ENCODE measurements at places on chromosomes 11 and 22. TPM values are rescaled to one million over a fixed set of nuclear protein-coding genes. Genes with fewer than 3 reads are reported as not detected.
A peak's percentile ranks its signal among the peaks of the same experiment; 100 is the strongest.

GRCh38 chr11:65188486-65188885, 6.8 kb downstream of the CAPN1 start:
- DNase-seq, result no peak

Gene GLB1L3
- total RNA-seq, result not detected

GRCh38 chr11:13277768-13278608, at the start of gene BMAL1:
BMAL1 (plus strand) TSS chr11:13277790; CDS start chr11:13354309, 76,519 bp downstream.
- DNase-seq, result peak; percentile 29

- no peak for DNase-seq
Measured at GRCh38 chr11:17571431-17572358, 24.6 kb downstream of the OTOG start.

DNA sequence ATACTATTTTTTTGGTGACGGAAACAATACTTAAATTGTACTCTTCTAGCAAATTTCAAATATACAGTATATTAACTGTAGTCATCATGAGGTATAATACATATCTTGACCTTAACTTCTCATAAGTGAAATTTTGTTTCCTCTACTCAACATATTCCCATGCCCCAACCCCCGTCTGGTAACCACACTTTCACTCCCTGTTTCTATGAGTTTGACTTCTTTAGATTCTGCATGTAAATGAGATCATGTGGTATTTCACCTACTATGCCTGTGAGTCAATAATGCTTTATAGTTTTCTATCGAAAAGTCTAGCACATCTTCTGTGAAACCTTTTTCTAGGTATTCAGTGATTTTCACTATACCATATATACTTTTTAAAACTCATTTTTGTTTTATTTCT, 663.2 kb downstream of the CNTN5 start:
- no peak for DNase-seq

DNA sequence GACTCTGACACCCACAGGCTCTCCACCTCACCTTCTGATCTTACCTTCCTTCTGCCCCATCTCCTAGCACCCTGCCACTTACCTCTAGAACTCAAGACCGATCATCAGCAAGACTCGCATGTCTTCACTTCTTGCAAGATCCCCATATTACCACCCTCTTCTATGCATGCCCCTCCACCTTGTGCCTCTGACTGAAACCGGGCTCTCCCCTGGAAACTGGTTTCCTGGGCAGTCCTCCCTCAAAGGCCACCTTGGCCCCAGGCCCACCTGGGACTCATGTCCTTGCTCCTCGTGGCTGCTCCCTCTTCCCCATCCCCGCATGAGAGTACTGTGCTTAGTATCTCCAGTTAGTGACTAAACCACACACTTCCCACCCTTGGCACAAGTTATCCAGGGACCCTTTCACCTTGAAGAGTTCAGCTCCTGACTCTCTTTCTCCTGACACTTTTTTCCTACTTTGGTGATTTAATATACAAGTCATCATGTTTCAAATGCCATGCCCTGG, 136.7 kb downstream of the SPATA19 start:
- DNase-seq, result no peak

DNA sequence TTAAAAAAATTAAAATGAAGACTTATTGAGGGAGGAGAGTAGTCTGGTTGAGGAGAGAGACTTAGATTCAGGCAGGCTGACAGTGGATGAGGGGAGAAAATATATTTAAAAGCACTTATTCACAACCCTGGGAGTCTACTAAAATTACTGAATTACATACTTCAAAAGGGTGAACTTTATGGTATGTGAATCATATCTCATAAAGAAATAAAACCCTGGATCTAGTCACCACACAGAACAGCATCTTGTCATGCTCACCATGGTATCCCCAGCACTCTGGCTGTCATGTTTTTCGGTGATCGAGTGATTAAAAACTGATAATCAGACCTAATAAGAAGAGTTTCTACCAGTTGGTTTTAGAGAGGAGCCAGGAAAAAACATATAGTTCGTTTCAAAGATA, 11.0 kb downstream of the TEAD1 start:
- no peak for DNase-seq

DNA sequence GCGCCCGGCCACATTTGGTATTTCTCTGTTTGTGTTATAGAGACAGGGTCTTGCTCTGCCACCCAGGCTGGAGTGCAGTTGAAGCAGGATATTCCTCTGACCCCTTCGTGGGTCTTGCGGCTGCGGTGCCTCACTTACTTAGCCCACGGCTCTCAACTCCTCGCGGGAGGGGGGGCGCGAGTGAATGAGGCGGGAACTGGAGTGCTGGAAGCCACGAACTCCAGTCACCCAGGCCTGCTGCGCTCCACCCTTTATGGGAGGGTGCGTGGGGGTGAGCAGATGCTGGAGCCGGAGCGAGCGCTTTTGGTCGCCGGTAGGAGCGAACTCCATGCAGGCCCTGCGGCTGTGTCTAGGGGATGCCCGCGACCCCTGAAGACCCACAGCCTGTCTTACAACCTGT, 1.8 kb downstream of the C11orf54 start:
- no peak for DNase-seq

Gene SLC22A6
- not detected for total RNA-seq

DNA sequence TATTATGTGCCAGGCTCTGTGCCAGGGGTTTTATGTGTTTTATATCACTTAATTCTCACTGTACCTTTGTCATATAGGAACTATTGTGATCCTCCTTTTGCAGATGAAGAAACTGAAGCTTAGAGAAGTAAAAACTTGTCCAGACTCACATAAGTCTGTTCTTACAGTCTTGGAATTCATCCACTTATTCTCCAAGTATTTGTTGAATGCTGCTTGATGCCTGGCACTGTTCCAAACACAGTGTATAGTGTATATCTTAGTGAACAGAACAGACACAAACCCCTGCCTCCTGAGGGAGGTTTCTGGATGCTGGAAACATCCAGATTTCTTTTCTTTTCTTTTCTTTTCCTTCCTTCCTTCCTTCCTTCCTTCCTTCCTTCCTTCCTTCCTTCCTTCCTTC, 29.0 kb upstream of the FGF3 start:
- no peak for DNase-seq

DNA sequence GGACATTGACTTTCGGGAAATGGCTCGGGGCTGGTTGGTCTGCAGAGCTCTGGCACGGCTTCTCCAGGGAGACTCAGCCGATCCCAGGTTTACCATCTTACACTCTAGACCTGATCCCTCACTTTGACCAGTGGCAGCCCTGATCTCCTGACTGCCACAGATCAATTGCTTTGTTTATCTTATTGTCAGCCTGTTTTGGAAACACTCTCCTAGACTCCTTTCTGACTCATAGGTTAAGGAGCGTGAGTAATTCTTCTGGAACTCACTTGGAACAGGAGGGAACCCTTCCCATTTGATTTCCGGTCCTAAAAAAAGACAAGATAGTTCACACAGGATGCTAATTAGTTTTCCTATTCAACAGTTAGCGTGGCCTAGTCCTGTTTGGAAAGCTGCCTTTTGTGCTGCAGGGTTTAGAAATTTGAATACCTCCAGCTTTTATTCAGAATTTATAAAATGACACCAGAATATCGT, 16.0 kb upstream of the BMAL1 start:
- DNase-seq, result no peak

- DNase-seq, result peak; percentile 45
Measured at GRCh38 chr22:38777087-38777671, 16.8 kb downstream of the DNAL4 start.

DNA sequence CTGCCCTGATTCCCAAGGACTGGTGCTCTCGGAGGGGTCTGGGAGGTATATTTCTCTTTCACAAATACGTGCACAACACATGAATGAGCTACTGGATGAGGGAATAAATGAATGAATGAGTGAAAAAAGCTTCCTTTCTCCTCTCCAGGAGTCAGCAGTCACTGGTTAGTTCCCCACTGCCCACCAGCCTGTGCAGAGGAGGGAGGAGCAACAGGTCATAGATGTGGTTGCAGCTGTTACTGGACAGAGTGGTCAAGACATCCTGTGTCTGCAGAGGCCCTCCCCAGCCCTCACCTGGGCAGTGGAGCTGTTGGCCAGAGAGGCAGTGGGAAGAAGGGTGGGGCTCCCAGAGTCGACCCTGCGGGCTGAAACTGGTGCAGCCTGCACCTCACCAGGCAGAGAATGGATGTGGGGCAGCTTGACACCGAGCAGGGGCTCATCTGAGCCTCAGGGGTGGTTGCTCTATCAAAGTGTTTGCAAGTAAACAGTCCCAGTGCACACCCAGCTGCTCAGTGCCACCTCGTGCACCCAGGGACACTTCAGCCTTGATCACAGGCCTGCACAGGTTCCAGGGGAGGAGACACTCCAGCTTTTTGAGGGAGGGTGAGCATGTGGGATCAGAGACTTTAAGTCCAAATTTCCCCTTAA, 1.4 kb upstream of the VPREB1 start:
- no peak for DNase-seq

- no peak for DNase-seq
Measured at GRCh38 chr11:121611242-121611641, 158.5 kb upstream of the SORL1-AS1 start.

DNA sequence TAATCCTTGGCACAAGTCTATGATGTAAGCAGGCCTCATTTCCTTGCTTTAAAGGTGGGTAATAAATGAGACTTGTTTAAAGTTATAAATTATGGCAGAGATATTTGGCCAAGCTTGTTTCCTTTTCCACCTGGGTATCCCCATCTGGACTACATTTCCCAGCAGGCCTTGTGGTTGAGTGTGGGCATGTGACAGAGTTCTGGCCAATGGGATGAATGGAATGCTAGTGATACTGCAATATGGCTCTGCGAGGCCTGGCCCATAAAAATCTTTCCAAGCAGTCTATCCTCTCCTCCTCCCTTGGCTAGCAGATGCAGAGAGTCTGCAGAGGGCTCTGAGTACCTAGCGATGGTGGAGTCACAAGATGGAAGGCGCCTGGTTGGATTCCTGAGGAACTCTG, 102.5 kb downstream of the TIMP3 start:
- DNase-seq, result peak; percentile 38

GRCh38 chr11:103453126-103453525, 343.9 kb downstream of the DYNC2H1 start:
- no peak for DNase-seq

Gene STK33
- total RNA-seq, result 8.2 TPM

- no peak for DNase-seq
Measured at GRCh38 chr22:27788500-27789288, 12.9 kb downstream of the MN1 start.

- peak; percentile 30 for DNase-seq
Measured at GRCh38 chr22:33038131-33038772, 19.9 kb downstream of the SYN3 start.

DNA sequence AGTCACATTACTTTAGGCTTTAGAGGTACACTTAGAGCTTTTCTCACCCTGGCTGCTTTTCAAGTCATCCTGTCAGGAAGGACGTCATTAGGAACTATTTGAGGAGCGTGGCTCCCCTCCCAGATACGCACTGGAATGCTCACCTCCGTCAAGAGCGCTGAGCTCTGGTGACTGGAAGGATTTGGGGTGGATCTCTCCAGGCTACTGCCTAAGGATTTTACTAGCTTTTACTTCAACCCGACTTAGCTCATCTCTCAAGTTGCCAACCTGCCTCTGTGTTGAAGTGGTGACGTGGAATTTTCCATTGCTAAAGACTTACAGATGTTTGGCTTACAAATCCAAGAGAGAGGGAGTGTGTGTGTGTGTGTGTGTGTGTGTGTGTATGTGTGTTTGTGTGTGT, 355.3 kb upstream of the CCDC90B start:
- peak; percentile 80 for DNase-seq

DNA sequence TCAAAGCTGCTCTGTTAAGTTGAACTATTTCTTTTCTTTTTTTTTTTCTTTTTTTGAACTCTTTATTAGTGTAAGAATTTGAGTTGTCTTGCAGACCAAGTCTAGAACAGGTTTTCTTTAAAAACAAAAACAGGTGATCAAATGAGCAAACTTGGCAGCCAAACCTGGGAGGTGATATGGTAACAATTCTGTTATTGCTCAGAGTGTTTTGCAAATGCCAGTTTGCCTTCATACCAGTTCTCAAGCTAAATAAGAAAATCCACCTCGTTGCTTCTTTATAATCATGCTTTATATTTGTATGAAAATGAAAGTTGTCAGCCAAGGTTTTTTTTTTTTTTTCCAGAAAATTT, 76.9 kb downstream of the DEPDC5 start:
- DNase-seq, result no peak

GRCh38 chr11:69010361-69010891, 2.6 kb downstream of the MRGPRF start:
- DNase-seq, result peak; percentile 53

Gene CD3E
- total RNA-seq, result not detected

Gene GLYATL1
- not detected for total RNA-seq

- DNase-seq, result no peak
Measured at GRCh38 chr11:91790346-91791170, 434.1 kb upstream of the FAT3 start.

DNA sequence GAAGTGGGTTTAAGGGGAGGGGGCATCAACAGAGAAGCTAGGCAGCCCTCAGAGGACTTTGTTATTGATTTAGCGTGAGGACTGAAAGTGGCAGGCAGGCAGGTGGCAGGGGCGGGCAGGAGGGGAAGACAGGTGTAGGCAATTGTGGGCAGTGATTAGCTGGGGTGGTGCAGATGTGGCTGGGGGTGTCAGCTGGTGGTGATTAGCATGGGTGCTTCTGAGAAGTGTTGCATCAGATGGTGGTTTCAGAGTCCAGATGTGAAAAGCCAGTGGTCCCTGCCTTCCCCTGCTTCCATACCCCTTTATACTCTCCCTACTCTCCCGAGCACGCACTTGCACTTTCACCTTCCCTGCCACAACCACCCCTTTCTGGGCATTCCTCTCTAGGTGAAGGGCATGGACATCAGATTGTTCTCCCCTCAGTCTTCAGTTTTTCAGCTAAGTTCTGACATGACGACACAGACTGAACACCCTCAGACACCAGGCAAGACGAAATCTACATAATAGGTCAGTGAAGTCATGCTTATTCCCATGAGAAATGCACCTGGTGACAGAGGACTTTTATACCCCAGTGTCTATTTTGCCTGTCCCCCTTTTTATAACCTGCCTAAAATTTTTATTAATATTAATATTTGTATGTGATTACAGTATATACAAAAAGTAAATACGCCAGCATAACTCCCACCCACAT, 435.7 kb upstream of the CADM1 start:
- DNase-seq, result no peak

Gene PKDREJ
- total RNA-seq, result not detected

Gene HSCB
- total RNA-seq, result 38.1 TPM

Gene MUC5AC
- not detected for total RNA-seq

GRCh38 chr11:19374151-19374569, 133.4 kb upstream of the E2F8 start:
- no peak for DNase-seq
